ENCODE measurements at places on chromosomes 12 and 14.

DNA sequence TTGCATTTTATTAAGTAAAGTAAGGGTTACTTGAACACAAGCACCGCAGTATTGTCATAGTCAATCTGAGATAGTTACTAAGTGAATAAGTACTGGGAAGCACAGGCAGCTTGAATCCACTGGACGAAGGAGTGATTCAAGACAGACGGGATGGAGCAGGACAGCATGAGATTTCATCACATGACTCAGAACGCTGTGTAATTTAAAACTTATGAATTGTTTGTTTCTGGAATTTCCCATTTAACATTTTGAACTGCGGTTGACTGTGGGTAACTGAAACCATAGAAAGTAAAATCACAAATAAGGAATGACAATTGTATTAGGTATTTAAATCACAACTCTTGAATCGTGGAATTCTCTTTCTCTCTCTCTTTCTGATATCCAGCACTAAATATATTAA, 1630.4 kb upstream of the SEL1L start:
- no peak for DNase-seq

- DNase-seq: no peak
These were observed 2.6 kb downstream of the GARIN2 start for GRCh38 chr14:67191768-67192290.

DNA sequence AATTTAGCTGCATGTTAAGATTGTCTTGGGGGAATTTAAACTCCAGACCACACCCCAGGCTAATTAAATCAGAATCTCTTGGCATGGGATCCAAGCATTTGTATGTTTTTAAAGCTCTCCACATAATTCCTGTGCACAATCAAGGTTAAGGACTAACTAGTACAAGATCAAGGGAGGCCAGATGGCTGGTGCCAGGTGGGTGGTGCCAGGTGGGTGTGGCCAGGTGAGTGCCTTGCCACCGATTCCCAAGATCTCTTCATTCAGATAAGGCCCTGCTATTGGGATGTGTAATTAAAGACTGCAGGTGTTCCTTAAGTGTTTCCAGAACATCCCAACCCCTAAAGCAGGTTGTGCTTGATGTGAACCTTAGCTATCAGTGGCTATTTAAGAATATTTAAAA, 75.1 kb downstream of the NRXN3 start:
- no peak for DNase-seq

- no peak for DNase-seq
These were observed 276.5 kb downstream of the PAWR start for GRCh38 chr12:79414252-79414651.

GRCh38 chr14:74134484-74134883, 49.7 kb downstream of the LIN52 start:
- no peak for DNase-seq

DNA sequence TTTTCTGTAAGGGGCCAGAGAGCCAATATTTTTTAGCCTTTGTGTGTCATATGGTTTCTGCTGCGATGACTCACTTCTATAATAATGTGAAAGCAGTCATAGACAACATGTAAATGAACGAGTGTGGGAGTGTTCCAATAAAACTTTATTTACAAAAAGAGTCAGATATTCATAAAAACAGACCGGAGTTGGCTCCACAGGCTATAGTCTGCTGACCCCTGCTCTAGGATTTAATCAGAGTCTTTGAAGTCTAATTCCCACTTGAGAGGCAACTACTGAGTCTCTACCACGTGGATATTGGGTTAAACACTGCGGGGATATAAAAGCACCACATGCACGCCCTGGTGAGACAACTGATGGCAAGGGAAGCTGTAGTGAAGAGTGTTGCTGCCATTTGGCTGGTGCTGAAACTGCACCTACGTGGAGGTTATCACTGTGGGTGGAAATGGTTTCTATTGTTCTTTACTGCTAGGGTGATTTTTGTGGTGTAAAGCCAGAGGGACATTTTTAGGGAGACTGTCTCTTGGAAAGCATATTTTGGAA, 3.6 kb upstream of the NINJ2 start:
- no peak for DNase-seq

- DNase-seq: no peak
These were observed 5.8 kb upstream of the HCAR3 start for GRCh38 chr12:122722387-122722786.

GRCh38 chr12:48901278-48901677, 24.0 kb downstream of the FKBP11 start:
- no peak for DNase-seq

DNA sequence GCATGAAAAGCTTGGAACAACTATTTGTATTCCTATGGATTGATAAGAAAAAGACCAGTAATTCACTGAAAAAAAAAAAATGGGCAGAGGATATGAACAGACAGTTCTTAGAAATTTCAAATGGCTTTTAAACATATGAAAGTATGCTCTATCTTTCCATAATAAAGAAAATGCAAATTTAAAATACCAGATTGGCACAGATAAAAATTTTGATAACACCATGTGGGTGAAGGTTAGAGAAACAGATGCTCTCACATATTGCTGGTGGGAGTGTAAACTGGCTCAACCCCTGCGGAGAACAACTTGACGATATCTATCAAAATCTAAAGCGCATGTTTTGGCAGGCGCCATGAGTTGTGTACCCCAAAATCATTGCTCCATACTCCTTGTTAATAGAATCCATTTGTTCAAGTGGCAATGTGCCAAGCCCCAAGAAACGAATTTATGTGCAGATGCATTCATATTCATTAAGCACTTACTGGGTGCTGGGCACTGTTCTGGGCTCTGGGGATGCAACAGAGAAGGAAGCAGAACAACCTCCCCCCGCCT, 29.5 kb upstream of the TMPO start:
- no peak for DNase-seq

- no peak for DNase-seq
These were observed 146.9 kb downstream of the PHETA1 start for GRCh38 chr12:111222027-111222414.

DNA sequence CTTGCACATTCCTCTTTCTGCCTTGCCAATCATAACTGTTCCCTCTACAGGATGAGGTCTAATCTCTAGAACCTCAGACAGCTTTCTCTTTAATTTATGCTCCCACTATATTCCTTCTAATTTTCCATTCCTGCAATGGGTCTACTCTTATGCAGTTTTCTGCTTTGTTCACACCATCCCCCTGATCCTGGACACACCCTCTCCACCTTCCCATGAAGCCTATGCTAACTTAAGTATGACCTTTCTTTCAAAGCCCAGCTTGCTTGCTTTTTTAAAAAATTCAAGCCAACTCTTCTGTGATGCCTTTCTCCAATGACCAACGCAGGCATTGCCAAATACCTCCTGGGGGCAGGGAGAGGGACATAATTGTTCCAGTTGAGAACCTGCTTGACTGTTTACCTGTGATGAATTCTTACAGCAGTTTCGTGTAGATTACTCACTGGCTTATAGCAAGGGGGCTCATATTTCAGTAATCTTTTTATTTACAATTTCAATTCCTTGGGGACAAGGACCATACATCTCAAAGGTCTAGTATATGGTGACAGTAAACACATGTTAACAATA, 7.8 kb downstream of the SLC38A1 start:
- no peak for DNase-seq

DNA sequence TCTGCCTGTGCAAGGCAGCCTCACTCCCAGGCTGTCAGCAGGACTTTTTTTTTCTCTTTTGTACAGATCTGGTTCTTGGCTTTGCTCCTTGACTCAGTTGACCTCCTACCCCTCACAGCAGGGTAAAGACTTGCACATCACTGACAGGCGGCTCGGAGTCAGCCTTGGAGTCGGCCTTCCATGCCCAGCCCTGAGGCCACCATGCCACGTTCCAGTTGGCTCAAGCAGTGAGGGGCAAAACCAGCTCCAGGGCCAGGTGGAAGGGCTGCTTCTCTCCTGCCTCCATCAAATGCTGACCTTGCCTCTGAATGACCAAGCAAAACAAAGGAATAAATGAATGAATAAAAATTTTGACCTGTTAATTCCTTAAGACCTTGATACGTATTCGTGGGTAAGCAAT, 27.6 kb downstream of the JAG2 start:
- no peak for DNase-seq

DNA sequence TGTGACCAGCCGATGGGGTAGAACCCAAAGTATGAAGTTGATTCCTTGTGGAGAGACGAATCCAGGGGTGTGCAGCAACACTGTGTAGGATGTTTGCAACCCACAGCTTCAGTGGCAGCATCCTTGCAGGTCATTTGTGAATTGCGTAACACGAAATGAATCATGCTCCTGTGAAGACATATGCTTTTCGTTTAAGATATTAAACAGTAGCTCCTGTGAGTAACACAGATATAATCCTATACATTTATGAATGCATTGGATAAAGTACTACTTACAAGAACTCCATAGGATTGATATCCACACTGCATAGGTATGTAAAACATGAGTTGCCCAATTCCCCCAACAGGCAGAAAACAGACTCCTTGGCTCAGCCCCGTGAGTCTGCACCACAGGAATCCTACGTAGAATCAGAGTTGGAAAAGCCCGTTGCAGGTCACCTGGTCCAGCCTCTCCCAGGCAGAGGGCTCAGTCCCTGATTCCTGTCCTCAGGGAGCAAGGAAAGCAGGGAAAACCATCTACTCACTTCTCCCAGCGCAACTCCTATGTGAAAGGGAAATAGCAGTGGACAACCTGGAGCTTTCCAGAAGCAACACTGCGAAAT, 75.8 kb downstream of the GPATCH2L start:
- no peak for DNase-seq

GRCh38 chr12:123540899-123541662, 7.6 kb upstream of the RILPL1 start:
- no peak for DNase-seq

- no peak for DNase-seq
These were observed 82.0 kb downstream of the BTG1 start for GRCh38 chr12:92063641-92064040.

DNA sequence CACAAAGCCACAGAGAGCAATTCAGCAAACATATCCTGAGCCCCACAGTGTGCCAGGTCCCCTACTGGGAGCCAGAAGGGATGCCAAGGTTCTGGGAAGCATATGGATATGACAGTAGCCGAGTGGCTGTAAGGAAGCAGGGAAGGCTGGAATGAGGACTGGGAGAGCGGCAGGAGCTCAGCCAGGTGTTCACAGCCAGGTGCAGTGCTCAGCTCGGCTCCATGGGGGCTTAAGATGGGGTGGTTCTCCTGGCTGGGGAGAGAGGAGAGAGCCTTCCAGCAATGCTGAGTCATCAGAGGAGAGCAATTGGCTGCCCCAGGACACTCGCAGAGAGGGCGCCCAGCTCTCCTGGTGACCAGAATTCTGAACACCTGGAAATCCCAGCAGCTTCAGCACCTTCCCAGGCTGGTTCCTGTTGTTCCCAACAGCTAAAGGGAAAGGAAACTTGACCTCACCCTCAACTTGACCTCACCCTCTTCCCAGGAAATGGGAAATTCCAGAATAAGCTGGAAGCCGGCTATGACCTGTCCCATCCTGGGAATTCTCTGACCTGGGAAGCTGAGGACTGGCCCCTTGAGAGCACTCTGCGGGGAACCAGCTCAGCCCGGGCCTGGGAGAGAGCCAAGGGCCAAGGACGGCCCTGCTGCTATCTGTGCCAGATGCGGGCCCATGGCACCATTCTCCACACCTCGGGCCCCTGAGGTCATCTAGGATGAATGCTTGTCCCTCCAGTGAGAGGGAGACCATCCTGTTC, 34.6 kb downstream of the SLC6A12 start:
- DNase-seq: no peak

- DNase-seq: no peak
These were observed 62.8 kb downstream of the SRRM4 start for GRCh38 chr12:119044094-119044493.

DNA sequence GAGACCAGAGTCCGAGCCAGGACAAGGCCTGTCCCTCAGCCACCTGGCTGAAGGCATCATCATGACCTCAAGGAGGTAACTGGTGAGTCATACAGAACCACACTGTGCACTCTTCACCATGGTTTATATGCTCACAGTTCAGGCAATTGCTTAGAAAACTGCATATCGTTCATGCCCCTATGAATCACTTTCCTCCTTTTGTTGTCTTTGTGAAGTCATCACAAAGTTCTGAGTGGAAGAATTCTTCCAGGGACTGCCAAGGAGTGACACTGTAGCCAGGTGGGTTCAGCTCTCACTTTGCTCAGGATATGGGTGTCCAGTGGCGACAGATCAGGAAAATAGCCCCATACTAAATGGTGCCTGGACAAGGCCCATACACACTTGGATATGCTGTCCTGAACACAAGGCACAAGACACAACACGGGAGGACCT, 92.5 kb downstream of the DPF3 start:
- DNase-seq: no peak

GRCh38 chr12:84973026-84973425, 60.4 kb upstream of the SLC6A15 start:
- DNase-seq: no peak

DNA sequence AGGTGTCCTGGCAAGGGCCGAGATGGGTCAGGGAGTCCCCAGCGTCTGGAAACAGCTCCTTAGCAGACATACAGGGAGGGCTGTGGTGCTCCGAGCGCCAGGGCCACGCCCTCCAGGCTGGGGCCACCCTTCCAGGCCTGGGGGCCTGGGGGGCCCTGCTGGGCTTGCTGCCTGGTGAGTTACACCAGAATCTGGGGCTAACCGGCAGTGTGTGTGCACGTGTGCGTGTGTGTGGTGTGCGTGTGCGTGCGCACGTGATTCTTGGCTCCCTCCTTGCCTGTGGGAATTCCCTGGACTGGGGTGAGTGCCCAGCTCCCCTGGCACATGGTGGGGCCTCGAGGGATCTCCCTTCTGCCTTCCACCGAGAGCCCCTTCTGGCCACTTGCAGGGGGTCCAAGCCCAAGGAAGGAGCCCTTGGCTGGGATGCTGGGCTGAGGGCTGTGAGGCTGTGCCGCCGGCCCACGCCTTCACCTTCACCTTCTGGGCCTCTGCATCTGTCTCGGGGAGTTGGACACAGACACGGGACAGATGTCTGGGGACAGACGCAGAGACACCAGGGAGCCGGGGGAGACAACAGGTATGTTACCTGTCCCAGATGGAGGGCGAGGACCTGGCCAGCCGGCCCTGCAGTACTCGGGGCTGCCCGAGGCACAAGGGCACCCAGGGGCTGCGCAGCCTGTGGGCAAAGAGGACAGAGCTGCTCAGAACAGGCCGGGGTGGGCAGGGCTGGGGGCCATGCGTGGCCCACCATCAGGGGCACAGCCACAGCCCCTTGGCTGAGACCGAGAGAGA, 37.2 kb downstream of the BEGAIN start:
- no peak for DNase-seq

GRCh38 chr12:15854916-15855315, 27.3 kb upstream of the STRAP start:
- DNase-seq: no peak

- no peak for DNase-seq
These were observed 25.6 kb upstream of the ARID2 start for GRCh38 chr12:45703942-45704341.

- no peak for DNase-seq
These were observed 86.3 kb upstream of the USP44 start for GRCh38 chr12:95637471-95638155.
